NCI-H524 (cell line): ENCODE measurements at places on chromosomes 12 and 14.

DNA sequence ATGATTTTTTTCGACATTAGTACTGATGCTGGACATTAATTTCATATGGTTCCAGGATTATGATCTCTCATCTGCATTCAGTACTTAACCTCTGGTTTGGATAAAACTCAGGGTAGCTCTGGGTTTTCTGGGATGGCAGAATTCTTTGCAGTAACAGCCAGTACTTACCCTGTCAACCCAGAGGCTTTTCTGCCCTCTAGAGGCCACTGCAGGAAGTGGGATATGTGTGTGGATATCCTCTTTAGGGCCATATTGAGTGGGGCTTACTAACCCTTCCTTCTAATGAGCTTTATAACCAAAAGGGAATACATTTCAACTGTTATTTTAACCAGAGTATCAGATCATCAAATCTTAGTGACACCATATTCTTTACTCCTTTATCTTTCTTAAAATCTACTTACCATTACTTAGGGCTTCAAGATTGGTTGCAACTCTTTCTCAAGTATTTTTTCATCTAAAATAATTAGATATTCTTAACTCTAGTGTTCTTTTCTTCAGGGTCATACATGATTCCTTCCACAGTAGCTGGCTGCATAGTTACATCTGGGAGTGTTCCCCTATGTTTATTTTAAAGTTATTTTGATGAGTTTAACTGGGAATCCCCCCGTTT lies 488.0 kb upstream of the STXBP6 start:
- DNase-seq, result peak; percentile 83

DNA sequence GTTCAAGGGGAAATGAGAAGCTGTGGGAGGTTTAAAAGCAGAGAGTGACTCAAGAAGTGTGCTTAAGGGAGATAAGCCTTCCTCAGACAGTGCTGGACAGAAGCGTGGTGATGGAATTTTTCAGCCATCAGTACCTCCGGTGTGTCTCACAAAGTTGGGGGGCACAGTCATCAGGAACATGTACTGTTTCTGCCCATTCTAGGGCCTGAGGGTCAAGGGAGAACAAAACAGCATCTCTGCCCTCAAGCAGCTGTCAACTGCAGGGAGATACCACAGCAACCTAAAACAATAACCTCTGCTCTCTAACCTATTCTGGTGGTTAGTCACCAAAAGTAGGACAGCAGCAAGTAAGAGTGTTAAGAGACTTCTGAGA lies 2.0 kb upstream of the STON2 start:
- DNase-seq, result no peak

DNA sequence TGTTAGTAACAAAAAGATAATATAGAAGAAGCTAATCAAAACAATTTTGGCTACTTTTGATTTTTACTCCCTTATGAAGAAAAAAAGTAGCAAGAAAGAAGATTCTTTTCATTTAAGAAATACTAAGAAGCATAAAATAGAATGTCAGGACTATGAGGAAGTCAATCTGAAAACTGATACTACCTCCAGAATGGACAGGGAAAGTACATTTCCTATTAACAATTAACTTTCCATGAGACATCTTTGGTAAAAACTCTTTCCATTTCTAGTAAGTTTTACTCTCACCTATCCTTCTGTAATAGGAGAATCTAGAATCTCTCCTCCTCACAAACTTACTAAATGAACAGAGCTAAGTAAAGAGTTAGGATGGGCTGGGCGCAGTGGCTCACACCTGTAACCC lies 51.3 kb upstream of the NPFF start:
- no peak for DNase-seq

GRCh38 chr14:64185184-64185583 lies 109.0 kb downstream of the ESR2 start:
- no peak for DNase-seq

DNA sequence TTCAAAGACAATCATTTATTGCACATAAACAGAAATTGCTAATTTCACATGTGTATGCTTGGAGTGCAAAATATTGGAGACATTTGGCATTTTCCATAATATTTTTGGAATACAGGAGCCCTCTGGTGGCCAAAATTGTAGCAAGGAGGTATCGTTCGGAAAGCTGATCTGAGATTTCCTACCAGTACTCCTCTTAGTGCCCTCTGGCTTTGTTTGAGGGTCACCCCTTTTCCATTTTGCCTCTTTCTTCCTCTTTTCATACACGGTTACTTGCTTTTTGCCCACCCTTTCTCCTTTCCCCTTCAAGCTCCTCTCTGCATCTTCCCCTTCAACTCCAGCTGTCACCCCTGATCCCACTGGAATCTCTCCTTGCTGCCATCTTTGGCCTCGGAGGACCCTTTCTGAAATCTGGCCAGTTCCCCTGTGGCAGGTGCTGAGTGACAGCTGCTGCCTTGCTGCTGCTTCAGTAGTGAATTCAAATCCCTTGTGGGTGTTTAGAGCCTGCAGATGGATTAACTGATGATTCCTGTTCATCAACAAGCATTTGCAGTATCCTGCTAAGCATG lies 164.6 kb upstream of the PARP11 start:
- DNase-seq, result peak; percentile 75

DNA sequence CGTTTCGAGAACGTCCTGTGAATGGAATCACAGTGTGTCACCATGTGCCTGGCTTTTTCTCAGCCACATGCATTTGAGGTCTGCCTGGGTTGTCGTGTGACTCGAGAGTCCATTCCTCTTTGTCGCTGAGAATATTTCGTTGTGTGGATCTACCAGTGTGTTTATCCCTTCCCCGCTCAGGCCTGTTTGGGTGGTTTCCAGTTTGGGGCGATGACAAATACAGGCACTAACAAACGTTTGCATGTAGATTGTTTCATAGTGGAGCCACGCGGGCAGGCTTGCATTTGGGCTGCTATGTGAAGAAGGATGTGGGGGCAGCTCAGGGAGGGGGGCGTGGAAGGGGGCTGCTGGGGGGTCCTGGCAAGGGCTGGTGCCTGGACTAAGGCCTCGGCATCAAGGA lies 14.1 kb downstream of the RIN3 start:
- no peak for DNase-seq

- DNase-seq, result no peak
These were observed 20.6 kb downstream of the RASSF8 start for GRCh38 chr12:25979059-25979458.

- no peak for DNase-seq
These were observed 156.3 kb downstream of the NTF3 start for GRCh38 chr12:5588176-5588575.

DNA sequence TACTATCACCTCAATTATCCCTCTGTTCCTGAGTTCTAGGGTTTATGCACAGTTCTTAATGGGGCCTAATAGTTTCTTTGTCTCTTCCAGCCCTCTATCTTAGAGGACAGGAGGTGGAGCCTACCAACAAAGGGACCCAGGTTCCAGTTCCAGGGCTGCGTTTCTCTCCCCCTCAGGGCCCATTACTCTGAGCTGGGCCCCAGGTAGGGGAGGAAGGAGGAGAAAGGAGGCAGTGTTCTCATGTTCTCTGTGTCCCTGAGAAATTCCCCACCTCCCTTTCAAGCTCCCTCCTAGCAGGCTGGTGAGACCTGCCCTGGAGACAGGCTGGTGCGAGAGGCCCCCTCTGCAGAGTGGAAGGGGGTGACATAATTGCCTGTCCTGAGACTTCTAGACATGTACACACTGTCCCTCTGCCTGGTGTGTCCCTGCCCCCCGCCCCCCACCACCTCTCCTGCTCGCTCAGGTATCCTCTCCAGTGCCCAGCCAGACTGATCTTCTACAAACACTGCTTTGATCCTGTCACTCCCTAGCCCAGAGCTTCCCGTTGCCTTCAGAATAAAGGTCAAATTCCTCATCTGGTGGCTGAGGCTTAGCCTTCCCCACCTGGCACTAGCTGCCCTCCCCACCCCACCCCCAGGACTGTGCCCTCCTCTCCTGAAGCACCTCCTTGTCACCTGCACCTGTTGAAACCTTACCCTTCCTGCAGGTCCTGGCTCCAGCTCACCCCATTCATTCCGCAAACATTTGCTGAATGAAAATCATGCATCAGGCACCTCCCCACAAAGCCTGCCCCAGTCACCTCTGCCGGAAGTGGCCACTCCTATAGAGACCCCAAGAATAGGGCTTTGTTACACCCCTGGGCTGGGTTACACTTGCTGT lies 21.1 kb upstream of the KRT8 start:
- DNase-seq, result no peak

DNA sequence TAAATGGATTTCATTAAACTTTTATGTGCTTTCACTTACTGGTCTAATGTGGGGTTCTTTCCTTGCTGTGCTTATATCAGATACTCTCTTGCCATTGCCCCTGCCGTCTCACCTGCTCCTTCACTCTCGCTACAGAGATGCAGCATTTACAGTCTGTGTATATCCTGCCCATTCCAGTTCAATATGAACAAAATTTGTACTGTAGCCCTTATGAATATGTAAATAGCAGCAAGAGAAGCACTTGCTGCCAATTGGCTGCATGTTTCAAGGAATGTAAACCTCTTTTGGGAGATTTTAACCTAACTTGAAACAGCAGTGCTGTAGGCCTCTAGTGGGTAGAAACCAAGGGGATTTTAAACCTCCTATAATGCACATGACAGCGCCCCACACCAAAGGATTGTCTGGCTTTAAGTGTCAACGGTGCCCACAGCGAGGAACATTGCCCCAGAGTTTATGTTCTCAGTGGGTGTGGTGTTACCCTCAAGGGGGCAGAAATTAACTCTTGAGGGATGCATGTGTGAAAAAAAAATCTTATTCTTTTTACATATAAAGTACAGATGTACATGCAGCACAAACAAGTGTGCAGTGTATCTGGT lies 19.1 kb downstream of the PCNX1 start:
- no peak for DNase-seq

DNA sequence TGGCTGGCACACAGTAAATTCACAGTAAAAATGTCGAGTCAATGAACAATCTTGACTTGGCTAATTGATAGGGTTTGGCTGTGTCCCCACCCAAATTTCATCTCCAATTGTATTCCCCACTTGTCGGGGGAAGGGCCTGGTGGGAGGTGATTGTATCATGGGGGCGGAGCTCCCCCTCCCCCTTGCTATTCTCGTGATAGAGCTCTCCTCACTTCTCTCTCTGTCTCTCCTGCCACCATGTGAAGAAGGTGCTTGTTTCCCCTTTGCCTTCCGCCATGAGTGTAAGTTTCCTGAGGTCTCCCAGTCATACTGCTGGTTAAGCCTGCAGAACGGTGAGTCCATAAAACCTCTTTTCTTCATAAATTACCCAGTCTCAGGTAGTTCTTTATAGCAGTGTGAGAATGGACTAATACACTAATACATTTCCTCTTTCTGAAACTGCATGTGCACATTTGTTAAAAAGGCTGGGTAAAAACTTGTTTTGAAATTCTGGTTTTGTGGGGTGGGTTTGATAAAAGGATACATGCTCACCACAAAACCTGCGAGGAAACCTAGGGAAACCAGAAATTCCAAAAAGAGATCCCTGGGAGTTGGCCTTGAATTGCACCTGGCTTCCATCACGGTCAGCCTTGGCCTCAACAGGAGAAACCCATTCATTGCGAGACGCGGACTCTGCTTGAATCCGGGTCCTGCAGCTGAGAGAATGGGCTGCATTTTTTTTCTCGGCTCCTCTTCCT lies 16.2 kb upstream of the MYL2 start:
- DNase-seq, result no peak

- DNase-seq, result no peak
These were observed 4.1 kb upstream of the SERPINA1 start for GRCh38 chr14:94392510-94392935.

DNA sequence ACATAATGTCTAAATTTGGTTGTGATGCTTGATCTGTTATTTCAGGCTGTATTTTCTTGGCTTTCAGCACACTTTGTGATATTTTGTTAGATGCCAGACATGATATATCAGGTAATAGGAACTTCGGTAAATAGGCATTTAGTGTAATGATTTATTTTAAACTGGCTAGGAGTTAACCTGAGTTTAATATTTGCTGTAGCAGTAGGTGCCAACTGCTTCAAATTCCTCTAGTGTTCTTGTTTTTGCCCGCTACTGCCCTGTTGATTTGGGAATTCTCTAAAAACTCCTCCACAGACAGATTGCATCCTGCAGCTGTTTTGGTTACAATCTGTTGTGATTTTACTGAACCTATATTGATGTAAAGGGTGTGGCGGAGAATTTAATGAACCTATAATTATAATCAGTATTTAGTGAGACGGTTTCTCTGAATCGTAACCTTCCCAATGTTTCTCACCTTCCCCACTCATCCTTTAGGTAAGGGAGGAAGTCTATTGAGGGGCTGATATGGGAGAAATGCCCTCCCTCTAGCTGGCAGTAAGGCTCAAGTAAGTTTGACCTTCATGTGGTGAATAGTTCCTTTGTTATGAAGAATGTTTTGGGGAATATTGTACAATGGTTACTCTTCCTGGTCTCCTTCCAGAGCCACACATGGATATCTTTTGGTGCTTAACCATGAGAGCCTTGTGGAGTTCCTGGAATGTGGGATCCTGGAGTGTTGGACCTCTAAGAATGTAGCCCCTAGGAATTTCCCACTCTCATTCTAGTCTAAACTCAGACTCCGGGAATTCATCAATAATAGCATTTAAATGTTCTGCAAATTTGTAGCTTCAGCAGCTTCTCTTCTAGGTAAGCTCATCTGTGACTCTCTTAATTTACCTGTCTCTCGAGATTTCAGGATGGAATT lies 634.1 kb downstream of the FSCB start:
- DNase-seq, result no peak

DNA sequence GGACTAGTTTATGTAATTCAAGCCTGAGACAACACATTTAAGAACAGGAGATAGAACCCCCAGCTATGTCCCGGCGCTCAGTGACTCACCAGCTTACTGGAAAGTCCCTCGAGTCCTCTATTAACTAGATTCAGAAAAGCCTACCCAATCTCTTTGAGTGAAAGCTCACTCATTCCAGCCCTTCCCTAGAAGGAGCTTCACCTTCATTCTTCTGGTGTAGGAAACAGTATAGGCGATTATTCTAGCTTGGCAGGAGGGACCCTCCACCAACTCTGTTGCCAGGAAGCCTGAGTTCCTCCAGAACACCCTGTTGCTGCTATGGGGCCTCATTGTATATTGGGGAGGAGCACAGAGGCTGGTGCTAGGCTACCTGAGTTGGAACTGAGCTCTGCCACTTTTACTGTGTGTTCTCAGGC lies 57.2 kb upstream of the AEBP2 start:
- DNase-seq, result no peak

- DNase-seq, result no peak
These were observed 34.6 kb upstream of the ANKRD9 start for GRCh38 chr14:102544046-102544746.

DNA sequence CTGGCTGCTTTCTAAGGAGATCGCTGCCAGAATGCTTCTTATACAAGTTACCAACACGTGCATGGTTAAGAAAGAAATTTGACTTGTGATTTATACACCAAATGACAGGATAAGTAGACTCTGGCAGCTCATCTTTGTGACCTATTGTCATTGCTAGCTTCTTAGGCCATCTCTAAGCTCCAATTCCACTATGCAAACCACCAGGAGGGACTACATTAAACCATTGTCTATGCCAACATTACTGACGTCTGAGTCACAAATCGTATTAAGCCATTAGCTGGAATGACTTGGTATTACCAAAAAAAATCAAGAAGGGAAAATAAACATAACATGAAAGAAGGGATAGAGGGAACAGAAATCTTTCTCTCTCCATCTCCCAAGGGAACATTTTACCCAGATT lies 15.8 kb upstream of the VPS33A start:
- no peak for DNase-seq

GRCh38 chr14:103729496-103730448 lies 14.2 kb downstream of the ZFYVE21 start:
- no peak for DNase-seq
